T-helper 1 cell treated with Interleukin-12 subunit alpha and Interleukin-12 subunit beta and Interleukin-4 antibody, amounts not matched to agents 30 ng/mL and 1 ng/mL, for 36 hours (primary cell): ENCODE measurements at places on chromosomes 7 and 10. TPM values are rescaled to one million over a fixed set of nuclear protein-coding genes. Genes with fewer than 3 reads are reported as not detected.

IFIT2 gene
- total RNA-seq = 2.4 and 2.5 TPM in 2 replicates

CPA4 gene
- not detected in 2 replicates for total RNA-seq

CCDC172 gene
- not detected in 2 replicates for total RNA-seq

CASD1 gene
- total RNA-seq = 14.6 and 15.9 TPM in 2 replicates

NUTM2D gene
- total RNA-seq = 2.4 and 3.2 TPM in 2 replicates

SLC18A3 gene
- not detected in 2 replicates for total RNA-seq

ADAM8 gene
- total RNA-seq = 290 and 302 TPM in 2 replicates

PAX4 gene
- not detected in 2 replicates for total RNA-seq

CHST15 gene
- total RNA-seq = 0.49 and 0.90 TPM in 2 replicates

EPHA1 gene
- total RNA-seq = 0.20 and 0.66 TPM in 2 replicates

CTTNBP2 gene
- total RNA-seq = not detected in 2 replicates
